ENCODE measurements at places on chromosomes 7 and 10.

DNA sequence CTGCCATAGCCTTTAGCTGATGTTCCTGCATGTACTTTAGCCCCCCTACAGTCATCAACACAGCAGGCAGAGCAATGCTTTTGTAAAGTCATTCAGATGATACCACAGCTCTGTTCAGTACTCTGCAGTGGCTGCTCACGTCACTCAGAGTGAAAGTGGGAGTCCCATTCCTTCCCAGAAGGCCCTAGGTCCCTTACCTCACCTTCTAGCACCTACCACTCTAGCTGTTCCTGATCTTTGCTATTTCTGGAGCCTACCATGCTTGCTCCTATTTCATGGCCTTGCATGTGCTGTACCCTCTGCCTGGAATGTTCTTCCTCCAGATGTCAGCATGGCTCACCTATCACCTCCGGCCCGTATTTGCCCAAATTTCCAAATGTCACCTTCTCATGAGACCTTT is 94.4 kb upstream of the PRR15 start:
- no peak for DNase-seq

DNA sequence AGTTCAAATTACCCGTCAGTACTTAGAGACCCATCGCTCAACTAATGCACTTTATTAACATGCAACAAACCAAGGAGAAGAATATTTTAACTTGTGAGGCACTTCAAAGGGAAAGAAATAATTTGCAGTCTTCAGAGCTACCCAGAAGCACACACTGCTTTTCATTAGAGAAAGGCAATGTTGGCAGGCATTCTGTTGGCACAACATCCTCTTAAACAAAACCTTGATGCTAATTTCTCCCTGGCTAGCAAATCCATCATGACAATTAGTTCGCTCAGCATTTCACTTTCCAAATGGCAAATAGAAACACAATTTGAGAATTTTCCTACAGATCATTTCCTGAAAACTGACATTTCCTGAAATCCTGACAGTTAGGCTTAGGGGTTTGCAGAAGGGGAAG is 155.6 kb upstream of the FAM13C start:
- no peak for DNase-seq

DNA sequence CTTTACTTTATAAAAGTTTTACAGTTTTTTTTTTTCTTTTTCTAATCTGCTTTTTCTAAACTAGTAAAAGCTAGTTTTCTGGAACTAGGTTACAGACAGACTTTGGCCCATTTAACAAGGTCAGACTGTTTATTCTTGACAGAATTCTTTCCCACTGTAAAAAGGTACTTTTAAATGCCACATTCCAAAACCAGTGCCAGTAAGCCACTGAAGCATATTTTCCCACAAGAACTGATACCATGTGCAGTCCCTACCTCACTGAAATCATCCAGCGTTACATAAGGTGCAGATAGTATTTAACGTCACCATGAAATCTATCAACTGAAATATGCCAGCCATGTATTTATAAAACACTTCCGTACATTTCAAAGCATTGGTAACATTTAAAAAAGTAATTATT is 121.6 kb downstream of the CDK6 start:
- peak; percentile 32 for DNase-seq

DNA sequence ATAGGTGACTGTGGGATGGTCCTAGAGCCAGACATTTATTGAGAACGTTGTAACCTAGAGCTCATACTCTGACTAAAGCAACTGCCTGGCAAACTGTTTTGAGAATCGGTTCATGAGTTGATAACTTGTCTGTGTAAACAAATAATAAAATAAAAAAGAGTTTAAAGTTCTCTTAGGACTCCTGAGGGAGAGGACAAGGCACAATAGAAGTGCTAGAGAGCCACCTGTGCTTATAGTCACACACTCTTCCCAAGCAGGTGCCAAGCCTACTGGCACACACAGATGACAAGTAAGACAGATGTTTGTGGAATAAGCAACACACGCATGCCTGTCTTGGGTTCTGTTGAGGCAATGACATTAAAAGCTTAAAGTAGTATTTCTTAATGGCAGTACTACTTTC is 7.9 kb downstream of the EDRF1 start:
- DNase-seq: no peak

- no peak for DNase-seq
Observed at GRCh38 chr7:39313974-39314373, 252.2 kb upstream of the YAE1 start.

- no peak for DNase-seq
Observed at GRCh38 chr7:143891457-143891856, 10.5 kb downstream of the TCAF1 start.

- DNase-seq: peak; percentile 72
Observed at GRCh38 chr10:74223755-74224529, 72.9 kb downstream of the ADK start.

- DNase-seq: peak; percentile 50
Observed at GRCh38 chr7:121313793-121314676, 14.8 kb upstream of the WNT16 start.

- DNase-seq: peak; percentile 80
Observed at GRCh38 chr7:100465702-100466311, 1.7 kb upstream of the SPACDR start.

- no peak for DNase-seq
Observed at GRCh38 chr10:33286157-33286934, 48.1 kb downstream of the NRP1 start.

GRCh38 chr10:121519901-121520493 is 78.2 kb downstream of the FGFR2 start:
- no peak for DNase-seq

DNA sequence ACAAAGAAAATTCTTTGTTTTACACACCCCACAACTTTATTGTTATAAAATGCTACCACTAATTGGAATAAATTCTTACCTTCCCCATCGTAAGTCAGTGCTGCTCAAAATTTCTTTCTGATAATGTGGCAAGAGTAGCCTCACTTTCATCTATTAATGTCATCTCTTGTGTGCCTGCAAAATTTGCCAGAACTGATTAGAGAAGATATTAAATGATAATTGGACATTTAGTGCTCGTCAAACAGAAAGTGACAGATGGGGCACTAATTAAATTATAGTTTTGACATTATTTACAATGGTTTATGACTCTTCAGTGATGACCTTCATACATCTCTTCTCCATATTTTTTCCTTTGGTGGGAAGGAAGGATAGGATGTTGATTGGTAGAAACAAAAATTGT is 690.9 kb downstream of the NXPH1 start:
- DNase-seq: no peak

DNA sequence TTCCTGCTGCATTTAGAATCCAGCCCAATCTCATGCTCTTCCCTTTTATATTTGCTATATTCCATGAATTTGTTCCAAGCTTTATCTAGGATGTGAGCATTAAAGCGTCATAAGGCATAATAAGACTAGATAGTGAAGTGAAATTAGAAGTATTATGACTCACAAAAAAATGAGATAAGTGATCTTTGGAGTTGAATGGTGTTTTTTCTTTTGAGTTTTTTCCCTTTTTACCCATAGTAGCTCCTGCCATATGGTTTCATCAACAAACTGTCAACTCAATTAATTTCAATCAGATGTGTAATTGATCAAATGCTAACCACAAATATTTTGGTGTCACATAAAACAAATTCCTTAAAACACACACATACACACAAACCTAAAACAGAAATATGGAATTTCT is 17.0 kb downstream of the KLHDC10 start:
- DNase-seq: no peak

GRCh38 chr7:30979027-30979426 is 15.3 kb downstream of the GHRHR start:
- DNase-seq: no peak

DNA sequence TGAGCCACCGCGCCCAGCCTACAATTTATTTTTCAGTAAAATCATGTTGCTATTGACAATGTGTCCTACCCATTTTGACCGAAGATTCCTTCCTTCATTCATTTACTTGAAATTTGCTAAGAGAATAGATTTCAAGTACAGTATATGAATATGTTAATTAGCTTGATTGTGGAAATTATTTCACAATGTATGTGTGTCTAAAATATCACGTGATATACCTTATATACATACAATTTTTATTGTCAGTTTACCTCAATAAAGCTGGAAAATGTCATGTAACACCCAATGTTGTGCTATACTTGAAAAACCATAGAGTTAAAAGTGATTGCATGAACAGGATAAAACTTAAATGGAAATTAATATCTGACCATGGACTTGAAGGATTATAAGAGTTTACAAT is 521.7 kb upstream of the ANKRD30A start:
- no peak for DNase-seq

GRCh38 chr10:78398382-78398781 is 364.7 kb downstream of the RPS24 start:
- DNase-seq: no peak

DNA sequence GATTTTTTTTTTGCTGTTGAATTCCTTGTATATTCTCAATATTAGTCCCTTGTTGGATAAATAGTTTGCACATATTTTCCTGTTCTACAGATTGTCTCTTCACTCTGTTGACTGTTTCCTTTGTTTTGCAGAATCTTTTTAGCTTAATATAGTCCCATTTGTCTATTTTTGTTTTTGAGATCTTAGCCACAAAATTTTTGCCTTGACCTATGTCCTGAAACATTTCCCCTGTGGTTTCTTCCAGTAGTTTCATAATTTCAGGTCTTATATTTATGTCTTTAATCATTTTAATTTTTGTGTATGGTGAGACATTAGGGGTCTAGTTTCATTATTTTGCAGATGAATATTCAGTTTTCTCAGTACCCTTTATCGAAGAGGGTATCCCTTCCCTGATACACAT is 92.7 kb downstream of the LANCL2 start:
- DNase-seq: no peak

DNA sequence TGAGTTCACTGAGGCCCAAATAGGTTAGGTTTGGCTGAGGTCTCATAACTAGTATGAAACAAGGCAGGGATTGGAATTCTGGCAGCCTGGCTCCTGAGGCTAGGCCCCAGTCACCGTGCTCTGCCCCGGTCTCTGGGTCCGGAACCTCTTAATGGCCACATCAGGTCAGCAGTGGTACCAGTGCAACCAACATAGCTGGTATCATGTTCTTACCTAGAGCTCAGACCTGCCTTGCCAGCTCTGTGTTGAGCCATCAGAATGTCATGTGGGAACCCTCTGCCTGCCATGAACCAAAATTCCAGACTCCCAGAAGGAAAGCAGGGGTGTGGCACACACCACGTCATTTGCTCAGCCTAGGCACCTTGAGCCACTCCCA is 56.5 kb downstream of the ZNF467 start:
- DNase-seq: no peak

GRCh38 chr10:24882047-24882698 is 70.2 kb downstream of the PRTFDC1 start:
- DNase-seq: peak; percentile 73

DNA sequence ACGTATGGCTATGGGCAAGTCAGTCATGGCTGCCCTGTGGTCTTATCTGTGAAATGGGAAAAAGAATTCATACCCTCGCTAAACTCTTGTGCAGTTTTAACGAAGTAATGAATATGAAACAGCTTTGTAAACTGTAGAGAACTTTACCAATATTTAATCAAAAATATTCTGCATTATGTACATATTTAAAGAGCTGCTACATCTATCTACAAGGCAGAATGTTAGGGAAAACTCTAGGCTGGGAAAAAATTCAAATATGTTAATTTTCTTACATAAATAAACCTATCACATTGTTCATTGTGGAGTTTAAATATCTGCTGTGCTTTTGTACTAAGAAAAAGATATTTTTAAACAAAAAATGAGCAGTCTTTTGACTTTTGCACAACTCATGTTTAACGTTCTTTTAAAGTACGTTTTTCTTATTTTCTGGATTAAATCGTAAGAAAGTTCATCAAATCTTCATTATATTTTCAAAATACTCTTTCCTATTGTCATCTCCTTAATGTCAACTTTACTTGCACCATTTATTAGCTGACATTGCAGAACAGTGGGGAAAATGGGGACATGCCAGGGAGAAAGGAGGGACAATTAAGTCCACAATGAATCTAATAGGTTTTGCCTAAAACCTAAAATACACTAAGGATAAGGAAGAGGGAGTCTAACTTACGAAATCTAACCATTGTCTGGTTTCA is 57.5 kb downstream of the ICA1 start:
- DNase-seq: no peak

GRCh38 chr7:122726881-122727280 is 24.2 kb upstream of the RNF148 start:
- DNase-seq: no peak

DNA sequence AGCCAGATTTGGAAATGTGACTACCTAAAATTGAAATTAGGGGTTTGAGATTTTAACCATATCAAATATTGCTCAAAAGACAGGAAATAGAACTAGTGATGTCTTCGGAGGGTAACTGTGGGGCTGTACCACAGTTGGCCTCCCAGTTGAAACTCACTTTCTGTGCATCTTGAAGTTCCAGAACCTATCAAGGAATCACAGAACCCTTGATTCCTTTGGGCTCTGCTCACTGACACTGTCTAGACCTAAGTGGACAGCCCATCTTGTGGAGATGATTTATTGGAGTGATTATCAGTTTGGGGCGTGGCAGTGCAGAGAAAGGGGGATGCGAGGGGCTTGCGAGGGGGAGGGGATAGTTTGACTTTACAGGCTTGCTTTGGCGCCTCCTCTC is 134.2 kb upstream of the GJD4 start:
- no peak for DNase-seq

DNA sequence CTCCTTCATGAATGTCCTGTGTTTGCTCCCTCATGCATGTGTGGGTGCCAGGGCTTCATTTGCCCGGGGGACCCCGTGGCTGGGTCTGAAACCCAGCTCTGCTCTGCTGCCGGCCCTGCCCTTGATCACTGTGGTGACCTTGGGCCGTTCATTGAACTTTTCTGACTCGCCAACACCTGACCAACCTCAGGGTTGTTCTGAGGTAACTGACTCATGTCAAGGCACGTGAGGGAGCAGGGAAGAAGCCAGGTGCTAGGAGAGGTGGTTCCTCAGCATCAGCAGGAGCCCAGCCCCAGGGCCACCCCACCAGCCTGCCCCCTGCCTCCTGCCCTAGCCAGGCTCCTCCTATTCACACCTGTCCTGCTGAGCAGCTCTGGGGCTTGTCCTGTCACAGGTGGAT is 47.9 kb downstream of the TBATA start:
- DNase-seq: no peak

- no peak for DNase-seq
Observed at GRCh38 chr7:98779800-98780587, 89.8 kb downstream of the TMEM130 start.

GRCh38 chr7:67625257-67625737 is 628.7 kb downstream of the TYW1 start:
- DNase-seq: peak; percentile 35

DNA sequence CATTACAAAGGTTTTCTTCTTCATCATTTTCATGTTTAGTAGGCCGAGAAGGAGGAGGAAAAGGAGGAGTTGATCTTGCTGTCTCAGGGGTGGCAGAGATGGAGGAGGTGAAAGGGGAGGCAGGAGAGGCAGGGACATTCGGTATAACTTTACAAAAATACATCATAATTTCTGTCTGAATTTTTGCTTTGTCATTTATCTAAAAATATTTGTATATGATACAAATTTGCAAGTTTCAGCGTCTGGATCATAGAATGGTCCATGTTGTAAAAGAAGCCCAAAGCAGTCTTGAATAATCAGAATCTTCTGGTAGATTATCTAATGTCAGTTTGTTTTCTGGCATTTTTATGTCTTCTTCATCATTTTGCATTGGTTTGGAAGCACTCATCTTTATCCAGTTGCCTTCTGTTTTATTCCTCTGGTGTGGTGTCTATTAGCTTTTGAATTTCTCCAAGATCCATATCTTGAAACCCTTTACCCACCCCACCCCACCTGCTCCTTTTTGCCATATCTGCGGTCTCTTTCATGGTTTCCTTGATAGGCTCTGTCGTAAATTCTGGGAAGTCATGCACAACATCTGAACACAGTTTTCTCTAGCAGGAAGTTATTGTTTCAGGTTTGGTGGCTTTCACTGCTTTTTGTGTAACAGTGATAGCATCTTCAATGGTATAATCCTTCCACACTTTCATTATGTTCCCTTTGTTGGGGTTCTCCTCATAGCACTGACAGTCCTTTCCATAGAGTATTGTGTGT is 95.0 kb downstream of the ST7 start:
- no peak for DNase-seq
